Foreskin keratinocyte (primary cell): ENCODE measurements at places on chromosomes 4 and X. TPM values are rescaled to one million over a fixed set of nuclear protein-coding genes. Genes with fewer than 3 reads are reported as not detected.

CCDC120 gene
- 7.3 and 7.8 TPM in 2 replicates for polyA plus RNA-seq

TCEAL2 gene
- polyA plus RNA-seq = not detected in 2 replicates

SLC9B1 gene
- polyA plus RNA-seq = 0.16 and 0.18 TPM in 2 replicates

CHST7 gene
- polyA plus RNA-seq = 1.4 and 1.7 TPM in 2 replicates

SORBS2 gene
- 0.37 and 0.47 TPM in 2 replicates for polyA plus RNA-seq

LRCH2 gene
- 0.01 TPM in 1 of 2 replicates, not detected in the other for polyA plus RNA-seq

RAB39B gene
- polyA plus RNA-seq = 0.02 and 0.04 TPM in 2 replicates

ASB11 gene
- not detected in 2 replicates for polyA plus RNA-seq

ADGRG4 gene
- not detected in 2 replicates for polyA plus RNA-seq

NKX6-1 gene
- polyA plus RNA-seq = not detected in 2 replicates

CFAP99 gene
- polyA plus RNA-seq = not detected in 2 replicates

ALB gene
- not detected in 2 replicates for polyA plus RNA-seq

RAB33B gene
- polyA plus RNA-seq = 1.2 and 1.4 TPM in 2 replicates
